ENCODE measurements at places on chromosomes 5 and 9.

DNA sequence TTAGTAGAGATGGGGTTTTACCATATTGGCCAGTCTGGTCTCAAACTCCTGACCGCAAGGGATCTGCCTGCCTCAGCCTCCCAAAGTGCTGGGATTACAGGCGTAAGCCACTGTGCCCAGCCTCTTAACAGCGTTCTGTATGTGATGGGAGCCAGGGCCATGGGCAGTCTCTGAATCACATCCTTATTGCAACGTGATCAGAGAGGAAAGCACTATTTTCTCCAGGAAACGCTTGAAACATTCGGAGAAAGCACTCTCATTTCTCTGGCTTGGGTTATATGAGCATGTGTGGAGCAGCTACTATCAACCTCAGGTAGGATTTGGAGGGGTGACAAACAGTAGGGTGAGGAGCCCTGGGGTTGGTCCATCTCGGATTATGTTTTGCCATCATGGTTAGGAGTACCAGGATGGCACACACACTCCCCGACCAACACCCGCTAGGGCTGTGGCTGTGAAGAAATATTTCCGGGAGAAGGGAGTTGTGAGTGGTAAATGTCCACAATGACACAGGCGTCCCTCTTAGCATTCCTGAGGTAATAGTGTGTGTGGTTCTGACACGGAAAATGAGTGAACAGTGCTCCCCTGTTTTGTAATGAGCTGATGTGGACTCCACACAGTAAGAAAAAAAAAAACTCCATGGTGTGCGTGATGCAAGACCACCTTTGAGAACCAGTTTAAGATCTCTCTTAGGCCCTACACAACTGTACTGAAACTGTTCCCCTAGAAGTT lies 406.2 kb upstream of the ZNF608 start:
- no peak for DNase-seq

DNA sequence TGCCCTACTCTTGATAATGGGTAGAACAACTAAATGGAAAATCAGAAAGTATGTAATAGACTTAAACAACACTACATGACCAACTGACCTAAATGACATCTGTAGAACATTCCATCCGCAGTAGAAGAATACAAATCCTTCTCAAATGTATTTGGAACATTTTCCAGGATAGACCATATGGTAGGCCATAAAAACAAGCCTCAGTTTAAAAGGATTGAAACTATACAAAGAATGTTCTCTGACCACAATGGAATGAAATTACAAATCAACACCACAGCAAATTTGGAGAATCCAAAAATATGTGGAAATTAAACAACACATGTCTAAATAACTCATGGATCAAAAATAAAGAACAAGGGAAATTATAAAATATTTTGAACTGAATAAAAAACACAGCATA lies 189.2 kb downstream of the NDUFS4 start:
- DNase-seq: no peak

DNA sequence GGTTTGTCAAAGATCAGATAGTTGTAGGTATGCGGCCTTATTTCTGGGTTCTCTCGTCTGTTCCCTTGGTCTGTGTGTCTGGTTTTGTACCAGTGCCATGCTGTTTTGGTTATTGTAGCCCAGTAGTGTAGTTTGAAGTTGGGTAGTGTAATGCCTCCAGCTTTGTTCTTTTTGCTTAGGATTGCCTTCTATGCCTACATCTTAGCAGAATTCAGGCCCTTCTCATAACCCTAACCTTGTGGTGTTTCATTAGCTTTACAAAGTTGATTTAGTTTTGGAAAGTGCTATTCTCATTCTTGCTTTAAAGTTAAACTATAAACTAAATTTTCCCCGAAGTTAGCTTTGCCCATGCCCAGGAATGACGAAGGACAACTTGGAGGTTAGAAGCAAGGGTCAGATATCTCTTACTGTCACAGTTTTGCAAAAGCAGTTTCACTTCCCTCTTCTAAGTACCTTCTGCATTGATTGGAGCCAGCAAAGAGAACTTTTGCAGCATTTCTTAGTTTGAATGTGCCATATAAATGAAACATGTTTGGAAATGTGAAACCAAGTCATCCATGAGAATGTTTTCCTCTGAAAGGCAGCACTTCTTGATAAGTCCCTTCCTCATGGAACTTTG lies 274.3 kb upstream of the DMRT1 start:
- no peak for DNase-seq

DNA sequence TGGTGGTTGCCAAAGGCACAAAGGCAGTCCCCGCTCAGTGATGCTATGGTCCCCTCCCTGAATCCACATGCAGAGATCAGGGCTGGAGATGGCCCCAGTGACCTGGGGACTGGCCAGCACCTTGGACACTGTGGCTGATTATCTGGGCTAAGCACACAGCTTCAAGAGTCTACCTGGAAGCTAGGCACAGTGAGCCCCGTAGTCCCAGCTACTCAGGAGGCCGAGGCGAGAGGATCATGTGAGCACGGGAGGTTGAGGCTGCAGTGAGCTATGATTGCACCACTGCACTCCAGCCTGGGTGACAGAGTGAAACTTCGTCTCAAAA lies 8.3 kb upstream of the SCGB3A1 start:
- no peak for DNase-seq

- no peak for DNase-seq
These were observed 256.9 kb upstream of the TUSC1 start for GRCh38 chr9:25935188-25935587.

GRCh38 chr5:74149395-74149794 lies 491.1 kb downstream of the ENC1 start:
- DNase-seq: no peak

- no peak for DNase-seq
These were observed 120.9 kb upstream of the PHYKPL start for GRCh38 chr5:178353461-178353860.

- DNase-seq: no peak
These were observed 145.9 kb downstream of the FANCC start for GRCh38 chr9:95171596-95171995.
